RWPE2 (cell line): ENCODE measurements at places on chromosomes 11 and 22.

GRCh38 chr11:107387666-107388065 is 70.0 kb downstream of the CWF19L2 start:
- no peak for DNase-seq

DNA sequence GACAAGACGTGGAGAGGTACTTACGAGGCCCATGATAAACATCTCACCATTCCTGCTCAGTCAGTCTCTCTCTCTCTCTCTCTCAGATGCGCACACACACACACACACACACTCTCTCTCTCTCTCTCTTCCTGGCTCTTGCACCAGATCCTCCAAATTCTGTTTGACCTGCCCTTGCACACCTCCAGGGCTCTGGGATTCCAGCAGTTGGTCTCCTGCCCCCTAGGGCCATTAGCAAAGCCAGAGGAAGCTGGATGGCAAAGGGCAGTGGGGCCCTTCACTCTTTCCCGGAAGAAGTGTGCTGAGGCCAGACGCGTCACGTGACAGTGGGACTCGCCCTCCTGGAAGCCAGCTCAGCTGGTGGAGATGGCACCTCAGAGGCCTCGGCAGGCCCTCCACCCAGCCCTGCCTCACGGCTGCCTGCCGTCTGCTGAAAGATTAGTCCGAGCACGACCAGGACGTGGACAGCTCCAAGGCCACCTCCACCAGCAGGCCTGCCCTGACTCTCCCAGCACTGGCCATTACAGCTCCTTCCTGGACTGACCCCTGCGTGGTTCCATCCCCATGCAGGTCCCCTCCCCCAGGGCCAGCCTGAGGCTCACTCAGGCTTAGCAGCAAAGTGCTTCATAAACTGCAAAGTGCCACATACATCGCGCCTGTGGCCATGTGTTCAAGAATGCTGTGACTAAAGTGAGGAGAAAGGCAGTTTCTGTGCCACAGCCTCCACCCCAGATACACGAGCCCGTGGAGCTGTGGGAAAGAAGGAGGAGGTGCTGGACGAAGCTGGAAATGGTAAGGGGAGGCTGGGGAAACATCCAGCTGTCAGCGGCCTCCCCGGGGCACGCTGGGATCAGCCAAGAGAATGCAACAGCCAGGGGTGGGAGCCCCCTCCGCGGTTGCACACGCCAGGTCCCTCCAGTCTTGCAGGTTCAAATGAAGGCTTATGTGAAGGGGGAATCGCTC is 3.7 kb downstream of the PDGFB start:
- no peak for DNase-seq

- DNase-seq: no peak
Observed at GRCh38 chr11:65611758-65612603, 2.0 kb downstream of the MAP3K11 start.

- no peak for DNase-seq
Observed at GRCh38 chr22:24938741-24939341, 7.7 kb downstream of the LHFPL7 start.

- DNase-seq: peak; percentile 26
Observed at GRCh38 chr11:71209656-71210055, 42.7 kb downstream of the SHANK2 start.

DNA sequence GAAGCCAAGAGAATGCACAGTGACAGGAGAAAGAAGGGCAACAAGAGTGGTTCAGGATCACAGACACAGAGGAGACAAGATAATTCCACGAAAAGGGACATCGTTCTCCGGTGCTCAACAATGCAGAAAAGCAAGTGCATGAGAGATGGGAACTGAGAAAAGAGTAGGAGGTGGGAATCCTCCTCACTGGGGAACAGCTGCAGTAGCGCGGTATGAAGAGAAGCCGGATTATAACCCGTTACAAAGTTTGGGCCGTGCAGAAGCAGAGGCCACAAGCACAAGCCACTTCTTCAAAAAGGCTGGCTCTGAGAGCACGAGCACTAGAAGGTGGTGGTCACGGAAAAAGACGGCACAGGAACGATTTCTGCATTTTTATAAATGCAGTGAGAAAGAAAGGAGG is 114.2 kb upstream of the BID start:
- no peak for DNase-seq

GRCh38 chr11:443542-444199 is 1.9 kb upstream of the ANO9 start:
- no peak for DNase-seq

DNA sequence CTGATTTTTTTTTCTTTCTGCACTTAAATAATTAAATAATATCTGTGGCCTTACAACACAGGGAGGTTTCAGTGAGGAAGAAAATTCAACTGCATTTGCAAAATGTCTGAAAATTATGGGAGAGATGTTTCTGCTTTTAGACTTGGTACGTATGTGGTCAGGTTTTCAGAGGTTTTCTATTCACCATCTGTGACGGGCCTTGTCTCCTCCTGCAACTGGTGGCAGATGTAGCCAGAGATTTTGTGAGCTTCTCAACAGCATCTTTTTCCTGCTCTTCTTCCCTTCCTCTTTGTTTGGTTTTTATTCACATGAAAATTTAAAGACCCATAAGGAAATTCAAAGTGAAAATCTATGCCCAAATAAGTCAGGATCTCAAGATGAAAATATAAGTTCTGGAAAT is 38.3 kb downstream of the ZBTB16 start:
- DNase-seq: no peak

DNA sequence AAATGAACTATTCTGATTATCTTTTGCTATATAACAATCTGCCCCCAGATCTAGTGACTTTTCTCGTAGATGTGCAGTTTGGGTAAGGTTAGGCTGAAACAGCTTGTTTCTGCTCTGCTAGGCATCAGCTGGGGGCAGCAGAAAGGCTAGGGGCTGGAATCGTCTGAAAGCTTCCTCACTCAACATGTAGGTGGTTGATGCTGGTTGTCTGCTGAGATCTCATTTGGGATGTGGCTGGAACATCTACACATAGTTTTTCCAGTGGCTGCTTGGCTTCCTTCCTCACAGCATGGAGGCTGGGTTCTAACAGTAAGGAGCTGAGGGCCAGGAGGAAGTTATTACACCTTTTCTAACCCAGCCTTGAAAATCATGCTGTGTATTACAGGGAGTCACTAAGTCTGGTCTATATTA is 30.2 kb downstream of the USP47 start:
- no peak for DNase-seq

DNA sequence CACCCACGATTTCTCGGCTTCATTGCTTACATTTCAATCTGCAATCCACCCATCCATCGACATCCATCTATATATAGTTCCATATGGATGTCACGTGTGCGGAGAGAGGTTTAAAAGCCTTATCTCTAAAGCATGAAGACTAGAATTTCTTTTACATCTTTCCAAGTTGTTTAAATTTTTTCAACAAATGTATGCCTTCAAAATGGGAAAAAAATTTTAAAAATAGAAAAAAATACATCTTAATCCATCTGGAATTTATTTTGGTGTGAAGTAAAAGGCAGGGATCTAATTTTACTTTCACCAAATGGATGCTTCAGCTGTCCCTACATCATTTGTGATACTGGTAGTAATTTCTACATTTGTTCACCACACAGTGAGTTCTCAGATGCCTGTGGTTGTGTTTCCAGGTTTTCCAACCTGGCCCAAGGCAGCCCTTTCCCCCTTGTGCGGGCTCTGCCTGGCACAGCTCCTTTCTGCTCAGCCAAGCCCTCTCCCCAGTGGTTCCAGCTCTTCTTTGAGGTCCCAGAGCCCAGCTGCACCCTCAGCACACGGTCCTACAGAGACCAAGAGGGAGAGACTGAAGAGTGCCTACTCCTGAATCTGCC is 37.6 kb upstream of the KLHL35 start:
- DNase-seq: no peak

- DNase-seq: no peak
Observed at GRCh38 chr11:109644152-109644551, 222.2 kb downstream of the C11orf87 start.

GRCh38 chr11:79932612-79933011 is 491.8 kb upstream of the TENM4 start:
- no peak for DNase-seq

DNA sequence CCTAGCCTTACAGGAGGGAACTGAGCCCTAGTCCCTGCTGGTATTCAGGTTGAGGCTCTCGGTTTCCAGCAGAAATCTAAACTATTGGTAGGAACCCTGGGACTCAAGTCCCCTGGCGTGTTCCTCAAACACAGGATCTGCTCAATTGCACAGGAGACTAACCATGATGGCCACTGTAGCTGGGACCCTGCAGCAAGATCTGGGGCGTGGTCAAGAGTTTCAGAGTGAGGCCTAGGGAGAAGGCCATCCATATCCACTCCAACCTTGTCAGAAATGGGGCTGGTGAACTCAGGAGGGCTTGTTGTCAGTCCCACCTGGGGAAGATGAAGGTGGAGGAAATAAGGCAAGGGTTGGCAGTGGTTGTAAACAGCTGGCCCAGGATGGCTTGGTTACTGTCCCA is 49.9 kb upstream of the PAX6 start:
- DNase-seq: no peak

GRCh38 chr22:30425616-30426387 is at the start of gene MTFP1:
TSS of gene MTFP1 (plus strand) at chr22:30425768. CDS start at chr22:30425880, 112 bp downstream.
- DNase-seq: peak; percentile 74

- DNase-seq: no peak
Observed at GRCh38 chr11:12287009-12287373, 90.4 kb upstream of the PARVA start.

DNA sequence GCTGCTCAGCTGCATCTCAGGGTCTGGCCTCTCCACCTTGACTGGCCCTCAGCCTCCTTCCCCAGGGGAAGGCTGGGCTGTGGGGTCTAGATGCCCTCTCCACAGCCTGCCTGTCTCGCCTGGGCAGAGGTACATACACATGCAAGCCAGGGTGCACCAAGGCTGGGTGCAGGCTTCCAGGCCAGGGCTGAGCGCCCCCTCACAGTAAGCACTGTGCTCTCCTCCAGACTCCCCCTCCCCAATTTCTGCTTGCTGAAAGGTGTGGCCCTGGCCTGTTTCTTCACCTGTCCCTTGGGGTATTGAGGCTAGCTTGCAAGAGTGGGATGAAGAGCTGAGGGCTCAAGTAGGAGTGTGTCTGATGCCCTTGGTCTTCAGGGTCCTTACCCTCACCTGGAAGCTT is 22.5 kb downstream of the RELT start:
- no peak for DNase-seq

DNA sequence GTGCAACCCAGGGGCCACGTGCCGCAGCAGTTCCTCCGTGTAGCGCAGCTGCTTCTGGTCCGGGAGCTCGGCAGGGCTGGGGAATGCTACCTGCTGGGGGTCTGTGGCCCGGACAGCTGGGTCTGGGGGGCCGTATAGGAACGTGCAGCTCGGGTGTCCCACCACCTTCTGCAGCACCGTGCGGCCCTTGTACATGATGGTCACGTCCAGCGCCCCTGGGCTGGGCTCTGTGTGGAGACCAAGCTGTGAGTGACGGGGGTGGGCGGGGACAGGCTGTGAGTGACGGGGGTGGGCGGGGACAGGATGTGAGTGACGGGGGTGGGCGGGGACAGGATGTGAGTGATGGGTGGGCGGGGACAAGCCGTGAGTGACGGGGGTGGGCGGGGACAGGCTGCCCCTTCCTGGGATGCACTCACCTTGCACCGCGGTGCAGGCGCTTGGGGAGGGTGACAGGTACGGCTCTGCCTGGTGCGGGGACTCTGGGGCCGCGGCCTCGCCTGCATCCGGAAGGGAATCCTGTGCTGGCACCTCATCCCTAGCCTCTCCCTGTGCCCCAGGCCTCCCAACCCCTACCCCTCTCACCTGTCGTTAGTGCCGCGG is 2.3 kb downstream of the IRF7 start:
- peak; percentile 92 for DNase-seq

DNA sequence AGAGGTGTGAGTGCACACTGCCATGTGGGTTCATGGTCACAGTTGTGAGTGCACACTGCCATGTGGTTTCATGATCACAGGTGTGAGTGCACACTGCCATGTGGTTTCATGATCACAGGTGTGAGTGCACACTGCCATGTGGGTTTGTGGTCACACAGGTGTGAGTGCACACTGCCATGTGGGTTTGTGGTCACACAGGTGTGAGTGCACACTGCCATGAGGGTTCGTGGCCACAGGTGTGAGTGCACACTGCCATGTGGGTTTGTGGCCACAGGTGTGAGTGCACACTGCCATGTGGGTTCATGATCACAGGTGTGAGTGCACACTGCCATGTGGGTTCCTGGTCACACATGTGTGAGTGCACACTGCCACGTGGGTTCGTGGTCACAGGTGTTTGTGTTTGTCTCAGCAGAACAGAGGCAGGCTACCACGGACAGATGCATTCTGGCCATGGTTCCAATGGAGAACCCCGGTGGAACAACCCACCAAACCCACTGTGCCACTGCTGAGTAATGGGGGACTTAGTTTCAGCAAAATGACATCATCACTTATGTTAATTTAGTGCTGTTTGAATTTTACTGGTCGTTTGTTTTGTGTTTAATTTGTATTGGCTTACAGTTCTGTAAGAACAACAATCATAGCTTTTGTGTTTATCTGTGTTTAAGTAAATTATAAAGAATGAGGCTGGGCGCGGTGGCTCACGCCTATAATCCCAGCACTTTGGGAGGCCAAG is 57.2 kb downstream of the RPS6KA4 start:
- no peak for DNase-seq

- no peak for DNase-seq
Observed at GRCh38 chr11:18248561-18248960, at the start of gene SAA2. TSS of gene SAA2 (minus strand) at chr11:18248668. CDS start at chr11:18248011, 657 bp downstream.

- no peak for DNase-seq
Observed at GRCh38 chr11:120906766-120907165, 117.1 kb upstream of the TBCEL start.

- no peak for DNase-seq
Observed at GRCh38 chr22:39194098-39194497, 41.6 kb upstream of the CBX7 start.

GRCh38 chr11:40170078-40170477 is 1289.4 kb downstream of the LRRC4C start:
- no peak for DNase-seq

GRCh38 chr11:76859708-76860227 is 950 bp upstream of the ACER3 start:
- no peak for DNase-seq

GRCh38 chr11:20671856-20672546 is 2.6 kb downstream of the NELL1 start:
- DNase-seq: no peak

DNA sequence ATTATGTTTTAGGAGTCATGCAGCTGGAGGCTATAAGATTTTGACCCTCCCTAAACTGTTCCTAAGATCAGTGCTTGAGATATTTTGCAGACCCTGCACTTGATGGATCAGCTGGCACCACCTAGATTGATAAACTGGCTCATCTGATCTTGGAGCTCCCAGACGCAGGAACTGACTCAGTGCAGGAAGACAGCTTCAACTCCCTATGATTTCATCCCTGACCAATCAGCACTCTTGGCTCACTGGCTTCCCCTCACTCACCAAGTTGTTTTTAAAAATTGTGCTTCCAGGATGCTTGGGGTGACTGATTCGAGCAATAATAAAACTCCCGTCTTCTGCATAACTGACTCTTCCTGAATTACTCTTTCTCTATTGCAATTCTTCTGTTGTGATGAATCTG is 637.5 kb upstream of the FAT3 start:
- DNase-seq: no peak
